ENCODE measurements at places on chromosomes 2 and 18.

DNA sequence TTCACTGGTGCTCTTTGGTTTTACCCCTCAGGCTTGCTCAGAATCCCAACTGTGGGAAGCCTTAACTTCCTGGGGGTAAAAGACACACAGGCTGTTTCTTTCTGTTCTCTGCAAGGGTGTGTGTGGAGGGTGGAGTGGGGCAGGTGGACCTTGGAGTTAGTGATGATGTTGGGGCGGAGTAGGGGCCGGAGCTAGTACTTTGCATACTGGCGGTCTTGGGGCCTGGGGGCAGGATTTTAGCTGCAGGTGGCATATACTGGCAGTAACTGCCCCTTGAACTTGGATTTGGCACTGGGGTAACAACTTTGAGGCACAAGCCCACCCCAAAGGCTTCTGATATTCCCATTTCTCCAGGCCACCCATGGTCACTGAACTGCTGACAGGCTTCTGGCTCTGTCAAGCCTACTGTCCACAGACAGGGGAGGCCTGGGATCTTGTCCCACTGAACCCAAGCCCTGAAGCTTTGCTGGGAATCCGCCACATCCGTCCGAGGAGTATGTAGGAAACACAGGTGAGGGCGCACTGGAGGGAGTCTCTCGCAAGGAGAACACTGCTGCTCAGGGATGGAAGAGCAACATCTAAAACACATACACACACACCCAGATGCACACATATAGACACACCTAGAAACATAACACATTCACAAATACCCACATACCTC lies 258.9 kb downstream of the DYSF start:
- DNase-seq: no peak

DNA sequence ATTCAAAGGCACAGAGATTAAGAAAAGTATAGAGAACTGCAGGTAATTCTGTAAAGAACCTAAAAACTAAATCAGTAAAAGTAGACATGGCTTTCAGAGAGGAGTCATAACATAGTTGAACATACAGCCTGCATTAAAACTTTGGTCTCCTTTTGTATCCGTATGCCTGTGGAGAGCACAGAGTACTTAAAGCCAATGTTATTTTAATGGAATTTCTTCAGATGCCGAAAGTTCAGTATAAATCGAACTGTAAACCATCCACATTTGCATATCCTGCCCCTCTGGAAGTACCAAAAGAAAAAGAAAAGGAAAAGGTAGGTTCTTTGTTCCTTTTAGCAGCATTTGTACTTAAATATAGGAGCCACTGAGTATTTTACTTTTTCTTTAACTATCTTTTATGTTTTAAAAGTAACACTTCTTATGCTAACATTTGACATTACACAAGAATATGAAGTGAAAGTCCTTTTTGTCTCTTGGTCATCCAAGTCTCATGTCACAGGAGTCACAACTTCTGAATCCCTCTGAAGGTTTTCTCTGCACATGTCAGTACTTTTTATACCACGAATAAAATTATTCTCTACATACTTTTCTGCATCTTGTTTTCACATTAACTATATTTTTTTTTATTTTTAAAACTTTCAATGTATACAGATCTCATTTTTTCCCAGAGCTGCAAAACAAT lies 34.9 kb upstream of the ARMC9 start:
- DNase-seq: no peak

- no peak for DNase-seq
Observed at GRCh38 chr2:226327830-226328229, 471.8 kb downstream of the IRS1 start.

DNA sequence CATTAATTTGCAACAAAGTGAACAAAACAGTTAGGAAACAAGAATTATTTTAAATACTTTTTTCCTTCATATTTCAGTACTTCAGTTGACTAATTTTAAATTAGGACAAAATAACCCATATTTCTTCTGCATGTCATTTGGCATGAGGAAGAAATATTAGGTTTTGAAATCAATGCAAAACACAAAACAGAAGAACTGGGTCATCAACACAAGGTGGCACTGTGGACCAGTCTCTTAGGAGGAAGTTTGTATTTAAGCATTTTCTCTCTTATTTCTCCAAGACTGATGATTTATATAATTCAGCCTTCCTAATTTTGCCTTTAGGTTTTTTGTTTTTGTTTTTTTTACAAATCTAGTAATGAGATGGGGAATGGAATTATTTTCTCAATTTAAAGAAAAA lies 352.8 kb upstream of the KCNH7 start:
- DNase-seq: no peak

DNA sequence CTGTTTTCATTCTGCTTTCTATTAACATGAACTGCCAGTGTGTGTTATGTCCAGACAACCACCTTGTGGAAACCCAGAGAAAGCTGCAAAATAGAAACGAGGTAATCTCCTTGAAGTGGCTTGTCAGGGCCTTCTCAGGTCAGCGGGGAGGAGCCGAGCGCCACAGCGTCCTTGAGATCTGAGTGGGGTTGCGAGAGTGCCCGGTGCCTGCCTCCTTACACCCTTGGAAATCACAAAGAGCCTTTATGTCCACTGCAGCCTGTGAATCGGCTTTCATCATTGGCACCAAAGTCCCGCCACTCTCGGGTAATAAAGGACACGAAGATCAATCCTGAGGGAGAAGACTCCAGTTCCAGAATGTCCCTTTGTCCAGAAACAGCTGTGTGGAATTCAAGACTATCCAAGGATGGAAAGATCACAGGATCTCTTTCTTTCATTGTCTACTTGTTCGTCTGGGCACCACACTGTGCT lies 135.2 kb downstream of the HRH4 start:
- DNase-seq: no peak

Measured in activated CD8-positive, alpha-beta memory T cell treated with anti-CD3 and anti-CD28 coated beads for 1 hour (primary cell).